ENCODE measurements at places on chromosomes 4 and X. TPM values are rescaled to one million over a fixed set of nuclear protein-coding genes. Genes with fewer than 3 reads are reported as not detected.

DNA sequence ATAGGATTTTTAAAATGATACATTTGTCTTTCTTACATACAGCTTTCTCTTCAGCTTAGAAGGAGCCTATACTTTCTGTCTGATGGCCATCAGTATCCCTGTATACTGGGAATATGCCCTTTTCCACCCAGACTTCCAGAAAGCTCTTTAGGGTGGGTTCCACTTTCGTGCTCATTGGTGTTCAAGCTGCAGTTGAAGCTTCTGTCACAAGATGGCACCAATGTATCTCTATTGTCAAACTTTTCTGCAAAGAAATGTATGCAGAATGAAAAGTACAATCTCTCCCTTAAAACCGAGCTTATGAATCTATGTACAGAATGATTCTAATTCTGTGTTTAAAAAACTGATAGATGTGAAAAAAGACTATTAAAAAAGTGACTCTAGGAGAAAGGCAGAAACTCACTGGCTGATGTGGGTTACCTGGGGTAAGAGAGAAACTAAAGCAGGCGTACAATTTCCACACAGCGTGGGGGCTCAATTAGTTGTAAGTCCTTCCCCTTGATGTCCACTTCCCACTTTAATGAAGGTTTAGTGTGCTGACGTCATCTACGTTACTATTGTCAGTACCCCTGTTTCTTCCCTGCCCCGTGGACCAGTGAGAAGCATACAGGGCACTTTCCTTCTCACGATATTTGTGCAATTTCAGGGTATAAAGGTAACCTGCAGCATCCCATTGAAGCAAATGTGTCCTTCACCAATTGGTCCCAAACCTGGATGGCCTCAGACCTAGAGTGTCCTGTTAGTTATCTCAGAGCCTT is 57.3 kb upstream of the TCEAL2 start:
- no peak for DNase-seq

DNA sequence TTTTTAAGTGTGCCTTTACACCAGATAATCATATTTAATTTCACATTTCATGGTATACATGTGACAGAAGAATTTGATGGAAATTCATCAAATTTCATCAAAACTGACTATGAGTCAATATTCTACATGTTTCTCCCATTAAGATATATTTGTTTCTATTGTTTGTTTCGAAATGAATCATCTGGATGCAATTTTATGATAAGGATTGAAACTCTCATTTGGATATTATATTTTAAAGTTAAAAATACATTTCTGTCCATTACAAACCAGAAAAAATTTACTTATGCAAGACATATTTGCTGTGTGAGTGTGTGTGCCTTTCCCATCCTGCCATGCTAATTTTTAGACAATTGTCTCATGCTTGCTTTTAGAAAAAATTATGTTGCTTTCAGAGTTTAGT is 52.2 kb downstream of the SULT1B1 start:
- no peak for DNase-seq

GRCh38 chr4:183008492-183008891 is 90.6 kb upstream of the WWC2 start:
- no peak for DNase-seq

DNA sequence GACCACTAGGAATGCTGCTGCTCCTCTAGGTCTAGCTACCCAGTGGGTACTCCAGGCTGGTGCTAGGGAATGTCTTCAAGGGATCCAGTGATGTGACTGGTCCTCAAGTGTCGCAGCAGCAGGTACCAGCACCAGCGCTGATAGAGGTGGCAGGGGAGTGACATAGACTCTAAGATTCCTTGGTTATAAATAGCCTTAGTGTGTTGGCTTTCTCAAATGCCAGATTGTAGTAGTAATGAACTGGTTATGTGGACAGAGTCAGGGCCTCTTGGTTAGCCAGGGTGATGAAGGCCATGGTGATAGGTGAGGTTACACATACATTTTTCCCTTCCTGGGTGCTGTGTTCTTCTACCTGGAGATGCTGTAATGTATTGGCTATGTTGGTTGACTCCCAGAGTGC is 38.3 kb downstream of the DCLK2 start:
- no peak for DNase-seq

DNA sequence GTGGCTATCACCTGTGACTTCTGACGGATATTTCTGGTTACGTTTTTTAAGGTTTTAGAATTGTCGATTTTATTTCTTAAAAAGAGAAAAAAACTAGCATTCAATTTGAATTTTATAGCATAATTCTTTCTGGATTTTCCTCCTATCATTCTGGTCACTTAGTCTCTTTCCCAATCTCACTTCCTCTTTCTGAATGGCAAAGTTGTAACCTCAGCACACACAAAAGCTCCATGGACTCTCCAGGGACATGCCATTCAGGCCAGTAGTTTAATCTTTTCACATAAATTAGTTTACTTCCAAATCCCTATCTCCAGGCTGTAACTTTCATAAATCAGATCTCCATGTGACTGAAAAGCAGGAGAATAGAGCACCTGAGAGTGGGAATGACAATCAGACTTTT is 110.7 kb downstream of the ARAP2 start:
- DNase-seq, result no peak

DUSP9 gene
- not detected for total RNA-seq

DOK7 gene
- total RNA-seq, result 0.14 TPM

STPG2 gene
- total RNA-seq, result 0.24 TPM
